ENCODE measurements at places on chromosomes 13 and 19.

- peak; percentile 93 for DNase-seq
These were observed at the start of gene ZNF180 for GRCh38 chr19:44499962-44500949. TSS of gene ZNF180 (minus strand) at chr19:44500522. CDS start at chr19:44497334, 3,188 bp downstream.

DNA sequence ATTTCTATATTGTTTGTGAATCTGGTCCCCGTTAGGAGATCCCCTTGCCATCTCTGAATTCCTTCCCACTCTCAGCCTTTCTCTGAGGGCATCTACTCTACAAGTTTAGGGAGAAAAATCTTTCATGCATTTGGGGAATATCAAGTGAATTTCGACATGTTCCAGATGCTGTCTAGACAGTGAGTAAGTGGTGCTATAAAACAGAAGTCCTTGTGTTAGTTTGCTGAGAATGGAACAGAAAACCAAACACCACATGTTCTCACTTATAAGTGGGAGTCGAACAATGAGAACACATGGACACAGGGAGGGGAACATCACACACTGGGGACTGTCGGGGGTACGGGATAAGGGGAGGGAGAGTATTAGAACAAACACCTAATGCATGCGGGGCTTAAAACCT lies 5.1 kb downstream of the OR7A10 start:
- no peak for DNase-seq

GRCh38 chr13:23411220-23411619 lies 22.3 kb downstream of the SACS start:
- no peak for DNase-seq

GRCh38 chr13:100439247-100439970 lies 149.2 kb downstream of the GGACT start:
- no peak for DNase-seq

GRCh38 chr13:100875392-100876043 lies 200.9 kb upstream of the TMTC4 start:
- peak; percentile 68 for DNase-seq

GRCh38 chr13:86554066-86554465 lies 754.8 kb upstream of the SLITRK6 start:
- no peak for DNase-seq

DNA sequence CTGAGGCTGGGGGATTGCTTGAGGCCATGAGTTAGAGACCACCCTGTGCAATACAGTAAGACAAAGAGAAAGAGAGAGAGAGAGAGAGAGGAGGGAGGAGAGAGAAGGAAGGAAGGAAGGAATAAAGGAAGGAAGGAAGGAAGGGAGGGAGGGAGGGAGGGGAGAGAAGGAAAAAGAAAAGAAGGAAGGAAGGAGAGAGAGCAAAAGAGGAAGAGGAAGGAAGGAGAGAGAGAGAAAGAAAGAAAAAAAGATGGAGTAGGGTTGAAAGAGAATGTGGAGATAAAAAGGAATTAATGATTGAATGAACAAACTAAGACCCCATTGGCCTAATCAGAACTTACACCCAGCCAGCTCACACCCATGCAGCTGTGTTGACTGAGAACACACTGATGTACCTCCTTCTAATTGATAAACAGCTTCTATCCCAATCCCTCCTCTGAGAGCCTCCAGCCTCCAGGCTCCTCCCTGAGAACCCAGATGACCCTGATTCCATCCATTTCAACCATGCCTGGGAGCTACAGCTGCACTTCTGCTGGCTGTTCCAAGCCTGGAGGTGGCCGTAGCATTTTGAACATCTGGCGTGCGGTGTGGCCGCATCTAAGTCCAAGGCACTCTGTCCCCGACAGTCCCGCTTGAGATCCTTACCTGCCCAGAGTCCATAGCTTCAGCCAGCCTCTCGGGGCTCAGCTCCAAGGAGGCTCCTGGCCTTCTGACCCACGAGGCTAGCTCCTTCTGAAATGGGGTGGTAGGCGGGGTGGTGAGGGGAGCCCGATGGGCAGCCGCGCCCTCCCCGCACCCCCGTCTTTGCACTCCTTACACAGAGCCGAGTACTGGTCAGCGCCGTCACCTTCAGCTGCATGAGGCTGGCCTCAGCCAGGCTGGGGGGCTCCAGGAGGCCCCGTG lies 1.1 kb downstream of the PRODH2 start:
- no peak for DNase-seq

DNA sequence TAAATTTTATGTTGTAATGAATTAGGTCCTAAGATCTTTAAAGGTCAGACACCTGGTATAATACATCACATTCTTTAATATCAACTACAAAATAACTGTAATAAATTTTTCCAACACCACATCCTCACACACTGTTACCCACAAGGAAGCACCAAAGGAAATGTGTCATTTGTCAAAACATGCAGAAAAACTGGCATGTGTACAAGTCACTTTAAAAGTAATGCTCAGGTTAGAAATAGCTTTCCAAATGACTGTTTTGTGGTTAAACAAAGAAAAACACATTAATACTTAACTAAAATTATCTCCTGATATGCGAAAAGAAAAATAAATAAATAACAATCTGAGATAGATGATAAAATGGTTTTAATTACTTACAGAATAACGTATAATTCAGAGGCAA lies 74.7 kb downstream of the MZT1 start:
- DNase-seq = no peak

GRCh38 chr13:78137404-78138142 lies 218.9 kb upstream of the EDNRB start:
- peak; percentile 29 for DNase-seq

GRCh38 chr13:108345016-108345415 lies 75.5 kb downstream of the TNFSF13B start:
- no peak for DNase-seq

GRCh38 chr13:67372868-67373464 lies 142.8 kb upstream of the PCDH9 start:
- no peak for DNase-seq

DNA sequence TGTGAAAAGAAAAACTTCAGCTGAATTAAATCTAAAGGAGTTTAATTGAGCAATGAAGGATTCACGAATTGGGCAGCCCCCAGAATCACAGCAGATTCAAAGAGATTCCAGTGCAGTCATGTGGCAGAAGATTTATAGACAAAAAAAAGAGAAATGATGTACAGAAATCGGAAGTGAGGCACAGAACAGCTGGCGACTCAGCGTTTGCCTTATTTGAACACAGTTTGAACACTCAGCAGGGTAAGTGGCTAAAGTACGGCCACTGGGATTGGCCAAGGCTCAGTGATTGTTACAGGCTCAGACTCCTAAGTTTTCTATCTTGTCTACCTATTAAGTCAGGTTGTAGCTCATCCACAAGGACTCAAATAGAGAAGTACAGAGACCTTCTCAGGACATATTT lies 11.6 kb upstream of the CFAP97D2 start:
- no peak for DNase-seq

- DNase-seq = no peak
These were observed 79.5 kb downstream of the RUBCNL start for GRCh38 chr13:46307554-46307953.

GRCh38 chr19:39539165-39539517 lies 820 bp downstream of the EID2 start:
- DNase-seq = no peak

- DNase-seq = peak; percentile 96
These were observed 9.1 kb downstream of the LYL1 start for GRCh38 chr19:13093407-13094105.

- DNase-seq = no peak
These were observed 77.2 kb downstream of the KLF12 start for GRCh38 chr13:74056801-74057542.

DNA sequence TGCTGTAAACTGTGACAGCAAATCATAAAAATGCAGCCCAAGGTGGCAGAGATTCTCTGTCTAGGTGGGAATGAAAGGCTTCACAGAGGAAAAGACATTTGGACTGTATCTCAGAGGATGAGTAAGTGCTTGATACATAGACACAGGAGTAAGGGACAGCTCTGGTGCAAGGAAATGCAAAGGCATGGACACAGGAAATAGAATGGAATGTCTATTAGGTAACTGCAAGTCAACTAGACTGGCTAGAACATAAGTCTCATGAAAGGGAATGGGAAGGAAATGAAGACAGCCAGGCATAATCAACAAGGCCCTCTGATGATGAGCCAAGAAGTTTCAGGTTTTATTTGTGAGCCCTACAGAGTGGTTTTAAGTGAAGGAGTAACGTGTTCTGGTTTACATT lies 321.7 kb downstream of the SUCLA2 start:
- peak; percentile 2 for DNase-seq

- DNase-seq = no peak
These were observed 6.7 kb downstream of the SPPL2B start for GRCh38 chr19:2334986-2335846.

- peak; percentile 57 for DNase-seq
These were observed 808 bp downstream of the DNMT1 start for GRCh38 chr19:10193790-10194499.
